Stimulated activated CD4-positive, alpha-beta T cell treated with anti-CD3 and anti-CD28 coated beads, TNF-alpha, amount 100 ng/mL, for 1 hour (primary cell): ENCODE measurements at places on chromosomes 12 and 14.

DNA sequence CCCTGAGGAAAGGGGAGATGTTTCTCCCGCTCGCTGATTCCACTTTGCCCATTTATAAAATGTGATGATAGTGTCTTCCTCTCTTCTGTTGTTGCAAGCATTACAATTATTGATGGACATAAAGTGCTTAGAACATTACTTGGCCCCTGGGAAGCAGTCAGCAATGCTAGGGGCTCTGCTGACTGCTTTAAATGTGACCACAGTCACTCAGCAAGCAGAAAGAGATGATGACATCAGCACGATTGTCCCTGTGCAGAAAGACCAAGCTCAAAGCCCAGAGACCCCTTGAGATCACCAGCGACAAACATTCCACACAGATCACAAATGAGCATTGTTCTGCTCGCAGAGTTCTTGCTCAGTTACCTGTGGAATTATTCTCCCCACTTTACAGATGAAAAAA lies 26.5 kb downstream of the TUNAR start:
- DNase-seq: no peak

DNA sequence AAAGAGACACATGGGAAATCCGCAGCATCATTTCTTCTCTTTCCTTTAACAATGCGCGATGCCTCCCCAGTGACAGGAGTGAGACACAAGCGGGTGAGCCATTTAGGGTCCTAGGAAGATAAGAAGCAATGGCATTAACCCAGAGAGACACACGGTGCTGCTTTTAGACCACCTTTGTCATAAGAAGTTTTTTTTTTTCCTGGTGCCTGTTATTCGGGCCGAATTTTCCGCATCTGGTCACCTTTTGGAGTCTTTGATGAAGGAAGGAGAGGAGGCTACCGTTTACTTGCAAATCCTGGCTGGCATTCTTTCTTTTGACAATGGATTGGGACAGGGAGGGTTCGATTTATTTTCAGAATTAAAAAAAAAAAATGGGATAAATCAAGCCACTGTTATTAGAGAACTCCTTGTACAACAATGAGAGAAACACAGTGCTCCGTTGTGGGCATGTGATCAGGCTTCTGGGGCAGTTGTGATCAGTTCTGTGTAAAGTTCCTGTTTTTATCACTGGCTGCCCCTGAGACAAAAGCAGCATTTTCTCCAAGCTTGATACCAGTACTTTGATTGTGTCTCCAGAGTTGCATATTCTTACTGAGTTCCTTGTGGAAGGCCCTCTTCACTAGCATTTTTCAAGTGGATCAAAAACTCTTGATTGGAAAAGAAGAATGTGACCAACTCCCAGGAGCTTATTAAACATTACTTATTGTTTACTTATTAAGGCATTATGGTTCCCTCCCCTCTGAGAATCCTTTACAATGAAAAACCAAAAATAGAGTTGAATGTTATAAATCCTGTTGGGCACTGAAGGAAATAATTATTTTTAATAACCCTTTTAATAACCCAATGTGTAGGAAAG lies 1.1 kb downstream of the DIP2B start:
- DNase-seq: no peak

DNA sequence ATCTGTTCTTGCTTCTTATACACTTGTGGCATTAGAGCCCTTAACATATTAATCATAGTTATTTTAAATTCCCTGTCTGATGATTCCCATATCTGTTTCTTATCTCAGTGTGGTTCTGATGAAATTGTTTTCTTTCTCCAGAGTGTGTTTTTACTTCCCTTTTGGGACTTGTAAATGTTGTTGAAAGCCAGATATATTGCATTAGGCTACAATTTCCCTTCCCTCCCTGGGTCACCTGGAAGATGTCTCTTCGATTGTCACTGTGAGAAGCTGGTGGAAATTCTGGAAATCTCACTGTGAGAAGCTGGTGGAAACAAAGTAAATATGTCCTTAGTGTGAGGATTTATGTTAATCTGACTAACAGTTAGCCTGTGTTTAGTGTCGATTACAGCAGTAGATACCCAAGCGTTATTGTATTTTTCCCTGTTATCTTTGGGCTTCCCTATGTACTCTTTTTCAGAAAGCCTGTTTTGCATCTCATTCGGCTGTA lies 717.3 kb downstream of the TRHDE start:
- no peak for DNase-seq

DNA sequence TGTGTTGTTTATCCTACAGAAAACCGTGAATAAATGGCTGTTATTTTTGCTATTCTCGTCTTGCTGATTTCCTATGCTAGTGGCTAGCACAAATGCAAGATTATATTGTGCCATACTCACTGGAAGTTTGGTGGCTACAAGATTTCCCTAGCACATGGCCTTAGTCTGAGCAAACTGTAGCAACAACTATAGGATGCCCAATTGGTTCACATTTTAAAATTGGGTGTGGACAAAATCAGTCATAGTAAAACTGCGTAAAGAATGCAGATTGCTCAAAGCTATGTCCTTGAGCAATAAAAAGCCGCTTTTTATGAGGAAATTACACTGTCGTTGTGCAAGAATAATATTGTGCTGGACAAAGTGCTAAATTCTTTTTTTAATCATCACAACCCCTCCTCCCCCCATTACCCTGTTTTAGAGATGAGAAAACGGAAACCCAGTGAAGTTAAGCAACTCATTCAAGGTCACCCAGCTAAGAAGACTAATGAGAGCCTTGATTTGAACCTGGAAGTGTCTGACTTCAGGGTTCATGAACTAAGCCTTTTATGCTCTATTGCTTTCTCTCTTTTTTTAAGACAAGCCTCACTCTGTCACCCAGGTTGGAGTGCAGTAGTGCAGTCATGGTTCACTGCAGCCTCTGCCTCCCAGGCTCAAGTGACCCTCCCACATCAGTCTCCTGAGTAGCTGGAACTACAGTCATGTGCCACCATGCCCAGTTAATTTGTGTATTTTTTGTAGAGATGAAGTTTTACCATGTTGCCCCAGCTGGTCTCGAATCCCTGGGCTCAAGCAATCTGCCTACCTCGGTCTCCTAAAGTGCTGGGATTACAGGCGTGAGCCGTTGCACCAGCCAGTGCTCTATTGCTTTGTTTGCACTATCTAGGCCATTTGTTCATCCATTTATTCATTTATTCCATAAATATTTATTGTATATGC lies 73.6 kb downstream of the SRGAP1 start:
- DNase-seq: no peak

DNA sequence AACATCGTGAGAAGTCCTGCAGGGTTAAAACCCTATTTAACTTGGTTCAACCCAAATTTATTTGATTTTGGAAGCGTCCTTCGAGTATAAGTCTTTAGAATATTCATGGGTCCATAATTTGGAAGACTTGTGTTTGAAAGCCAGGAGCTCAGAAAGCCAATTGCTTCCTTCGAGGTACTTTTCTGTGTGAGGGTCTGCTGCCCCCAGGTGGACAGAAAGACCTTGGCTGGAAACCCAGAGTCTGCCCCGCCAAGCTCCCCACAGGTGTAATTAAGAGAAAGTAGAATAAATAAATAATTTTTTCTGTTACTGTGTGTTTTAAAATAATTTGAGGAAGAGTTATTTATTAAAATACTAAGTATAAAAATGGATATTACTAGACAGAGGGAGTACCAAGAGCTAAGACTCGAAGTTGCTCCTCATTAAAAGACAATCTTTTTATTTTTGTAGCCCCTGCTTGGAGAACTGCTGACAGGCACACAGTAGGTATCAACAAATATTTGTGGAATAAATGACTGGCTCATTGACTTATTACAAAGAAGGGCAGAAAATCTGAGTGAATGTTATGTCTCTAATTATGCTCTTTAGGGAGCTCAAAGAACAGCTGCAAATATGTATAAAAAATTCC lies 105.8 kb downstream of the PAH start:
- no peak for DNase-seq
